ENCODE measurements at places on chromosomes 4 and X.

DNA sequence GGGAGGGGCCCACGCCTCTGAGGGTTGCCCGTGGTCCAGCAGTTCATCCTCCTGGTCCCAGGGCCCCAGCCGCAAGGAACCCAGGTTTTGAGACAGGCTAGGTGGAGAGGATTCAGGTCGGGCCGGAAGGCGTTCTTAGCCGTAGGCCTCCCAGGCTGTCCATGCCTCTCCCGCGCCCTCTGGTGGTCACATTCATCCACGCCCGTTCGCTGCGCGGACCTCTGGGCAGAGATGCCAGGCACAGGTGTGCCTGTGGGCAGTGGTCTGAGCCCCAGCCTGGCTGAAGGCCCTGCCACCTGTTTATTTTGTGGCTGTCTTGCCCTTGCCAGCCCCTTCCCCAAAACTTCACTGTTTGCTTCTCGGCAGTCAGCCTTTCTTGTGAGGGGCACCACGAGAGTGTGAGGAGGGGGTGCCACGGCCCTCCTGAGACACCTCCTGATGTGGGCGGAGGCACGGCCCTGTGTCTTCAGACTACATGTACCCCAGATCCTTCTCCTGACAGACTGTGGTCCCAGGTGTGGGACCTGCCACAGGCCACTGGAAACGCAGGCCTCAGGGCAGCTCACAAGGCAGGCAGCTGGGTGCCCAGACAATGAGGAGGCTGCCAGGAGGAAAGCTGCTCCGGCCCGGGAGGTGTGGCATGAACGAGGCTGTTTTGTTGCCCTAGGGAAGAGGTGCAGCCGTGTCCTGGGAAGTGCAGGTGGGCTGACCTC, 5.0 kb downstream of the UVSSA start:
- DNase-seq = peak; percentile 81

DNA sequence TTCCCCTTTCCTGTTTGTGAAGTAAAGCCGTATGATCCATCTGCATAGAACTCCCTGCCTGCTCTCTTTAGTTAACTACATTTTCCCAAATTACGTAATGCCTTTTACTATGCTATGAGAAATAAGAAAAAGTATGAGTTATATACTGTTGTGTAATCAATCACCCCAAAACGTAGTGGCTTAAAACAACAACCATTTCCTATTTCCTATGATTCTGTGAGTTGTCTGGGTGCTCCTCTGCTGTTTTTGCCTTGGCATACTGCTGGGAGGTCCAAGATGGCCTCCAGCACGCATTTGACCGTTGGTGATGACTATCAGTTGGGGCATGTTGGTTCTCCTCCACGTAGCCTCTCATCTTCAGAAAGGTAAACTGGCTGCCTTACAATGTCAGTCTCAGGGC, 39.8 kb downstream of the BBS12 start:
- no peak for DNase-seq

DNA sequence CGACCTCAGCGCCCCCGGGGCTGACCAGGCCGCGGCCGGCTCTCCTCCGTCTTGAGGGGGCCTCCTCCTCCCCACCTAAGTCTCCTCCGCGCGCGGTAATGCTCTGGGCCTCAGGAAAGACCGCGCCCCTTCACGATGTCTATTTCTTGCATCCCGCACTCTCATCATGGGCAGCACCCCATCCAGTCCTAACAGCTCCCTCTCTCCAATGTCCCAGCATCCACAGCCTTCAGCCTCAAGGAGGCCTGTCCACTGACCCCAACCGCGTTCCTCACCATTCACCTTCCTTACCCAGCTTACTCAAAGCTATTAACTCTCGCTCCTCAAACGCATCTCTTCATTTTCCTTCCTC, 77.5 kb downstream of the MAGED4 start:
- no peak for DNase-seq

GRCh38 chrX:47815901-47816845, 20.5 kb upstream of the ZNF81 start:
- DNase-seq = no peak

- no peak for DNase-seq
Observed at GRCh38 chr4:3445829-3446545, 4.2 kb downstream of the HGFAC start.

GRCh38 chrX:134670134-134670924, 12.1 kb upstream of the PLAC1 start:
- DNase-seq = no peak

GRCh38 chr4:37762294-37762990, 64.0 kb upstream of the PGM2 start:
- no peak for DNase-seq

DNA sequence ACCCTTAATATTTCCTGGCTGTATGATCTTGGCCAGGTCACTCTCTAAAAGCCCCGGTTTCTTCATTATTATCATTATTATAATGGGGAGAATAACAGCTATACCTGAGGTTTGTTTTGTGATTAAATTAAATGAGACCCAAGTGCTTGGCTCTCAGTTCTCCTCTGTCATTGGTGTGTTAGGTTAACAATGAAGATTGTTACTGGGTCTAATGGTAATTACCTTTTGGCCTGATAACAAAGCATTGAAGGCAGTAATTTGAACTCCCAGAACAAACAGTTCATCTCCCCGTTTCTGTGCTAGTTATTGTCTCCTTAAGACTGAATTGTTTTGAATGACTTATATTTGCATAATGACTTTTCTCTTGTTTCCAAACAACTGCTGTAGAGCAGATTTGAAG, 6.8 kb upstream of the ANAPC4 start:
- no peak for DNase-seq

GRCh38 chrX:119150163-119151050, 22.8 kb upstream of the KIAA1210 start:
- DNase-seq = no peak
